Fibroblast of the aortic adventitia (primary cell): ENCODE measurements at places on chromosomes 11 and 22. TPM values are rescaled to one million over a fixed set of nuclear protein-coding genes. Genes with fewer than 3 reads are reported as not detected.

CDK2AP2 gene
- 8.7 and 22.1 TPM in 2 replicates for total RNA-seq

PVALB gene
- not detected in 2 replicates for total RNA-seq

HSCB gene
- 15.0 and 28.5 TPM in 2 replicates for total RNA-seq

- no peak for DNase-seq
These were observed 26.4 kb upstream of the OAF start for GRCh38 chr11:120184371-120184945.

- no peak for DNase-seq
These were observed 27.2 kb downstream of the ACAT1 start for GRCh38 chr11:108148556-108148955.

- DNase-seq = no peak
These were observed 568 bp upstream of the BIK start for GRCh38 chr22:43109921-43110443.

DNA sequence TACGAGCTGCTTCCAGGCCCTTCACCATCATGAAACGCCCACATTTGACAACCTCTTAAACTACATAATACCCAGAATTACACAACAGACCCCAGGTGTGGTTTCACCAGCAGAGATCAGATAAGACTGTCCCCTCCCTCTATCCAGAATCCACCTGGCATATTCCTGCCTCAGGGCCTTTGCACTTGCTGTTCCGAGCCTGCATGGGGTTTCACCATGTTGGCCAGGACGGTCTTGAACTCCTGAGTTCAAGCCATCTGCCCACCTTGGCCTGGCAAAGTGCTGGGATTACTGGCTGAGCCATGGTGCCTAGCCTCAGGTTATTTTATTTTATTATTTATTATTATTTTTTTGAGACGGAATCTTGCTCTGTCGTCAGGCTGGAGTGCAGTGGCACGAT, 73.4 kb downstream of the FBXO7 start:
- no peak for DNase-seq

- DNase-seq = peak; percentile 15
These were observed 32.0 kb upstream of the LINC01488 start for GRCh38 chr11:69449320-69450063.

- DNase-seq = no peak
These were observed 1105.3 kb downstream of the LRRC4C start for GRCh38 chr11:40354121-40354520.

- no peak for DNase-seq
These were observed 25.6 kb upstream of the BMAL1 start for GRCh38 chr11:13251966-13252365.

DNA sequence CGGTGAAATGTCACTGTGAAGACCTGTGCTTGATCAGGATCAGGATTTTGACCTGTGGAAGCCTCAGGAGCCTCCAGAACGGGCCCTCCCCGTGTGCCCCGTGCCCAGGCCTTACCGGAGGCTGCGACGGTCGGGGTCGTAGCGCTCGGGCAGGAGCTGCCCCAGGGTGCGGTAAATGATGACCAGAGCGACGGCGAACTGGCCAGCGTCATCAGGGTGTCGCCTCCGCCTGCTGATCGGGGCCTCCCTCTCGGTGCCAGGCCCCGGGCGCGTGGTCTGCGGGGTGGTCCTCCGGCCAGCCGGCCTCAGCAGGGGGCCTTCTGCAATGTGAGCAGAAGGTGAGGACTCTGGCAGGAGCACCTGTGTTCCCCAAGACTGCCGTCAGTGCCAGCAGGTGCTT, 46.2 kb downstream of the TRMU start:
- no peak for DNase-seq

DNA sequence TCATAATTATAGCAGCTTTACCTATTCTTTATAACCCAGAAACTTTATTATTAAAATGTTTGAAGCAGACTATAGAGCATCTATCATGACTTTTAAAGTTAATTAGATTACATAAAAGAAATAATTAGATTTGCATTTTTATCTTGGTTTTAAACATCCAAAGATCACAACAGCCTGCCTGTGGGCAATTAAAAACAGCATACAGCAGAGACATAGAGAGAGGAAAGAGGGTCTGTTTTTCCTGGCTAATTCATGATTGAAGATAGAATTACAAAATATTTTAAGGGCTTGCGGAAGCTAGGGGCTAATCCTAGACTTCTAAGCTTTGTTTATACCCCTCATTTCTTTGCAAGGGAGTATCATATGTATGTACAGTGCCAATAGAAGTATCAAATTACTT, 178.1 kb downstream of the SOX6 start:
- DNase-seq = no peak

DNA sequence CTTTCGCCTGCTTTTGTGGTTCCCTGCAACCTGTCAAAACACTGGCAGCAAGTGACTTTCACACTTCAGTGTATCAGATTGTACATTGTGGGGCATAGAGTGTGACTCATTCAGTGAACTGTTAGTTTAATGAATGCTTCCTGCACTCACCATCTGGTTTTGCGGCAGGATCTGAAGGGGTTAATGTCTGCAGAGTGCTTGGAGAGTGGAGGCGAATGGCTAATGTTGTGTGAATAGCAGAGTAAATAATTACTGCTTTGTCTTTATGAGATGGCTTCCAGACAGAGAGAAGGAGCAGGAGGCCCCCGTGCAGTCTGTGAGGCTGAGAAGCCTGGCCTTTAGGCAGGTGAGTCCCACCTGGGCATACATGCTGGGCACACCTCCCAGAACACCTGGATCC, 454.3 kb upstream of the KIRREL3 start:
- DNase-seq = no peak

GRCh38 chr22:17479135-17479534, 84.2 kb upstream of the SLC25A18 start:
- DNase-seq = no peak

GRCh38 chr11:125164422-125165110, at the start of gene PKNOX2:
Gene PKNOX2 (plus strand): TSS chr11:125164751. CDS start chr11:125351306, 186,555 bp downstream.
- DNase-seq = peak; percentile 84

DNA sequence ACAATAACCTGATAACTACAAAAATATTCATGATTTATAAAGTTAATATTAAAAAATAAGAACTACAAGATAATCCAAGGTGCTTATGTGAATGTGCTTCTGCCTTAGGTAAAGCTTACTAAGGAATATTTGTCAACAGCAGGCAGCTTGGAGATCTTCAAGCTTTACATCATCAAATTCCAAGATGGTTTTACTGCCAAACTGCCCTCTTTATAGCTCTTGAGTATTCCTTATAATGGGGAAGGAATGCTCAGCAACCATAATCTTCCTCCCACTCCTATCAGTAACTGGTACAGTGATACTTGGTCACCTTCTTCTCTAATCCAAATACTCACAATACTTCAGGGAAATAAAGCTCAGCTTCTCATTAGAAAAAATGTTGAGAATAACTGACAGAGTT, 30.1 kb downstream of the SBF2 start:
- DNase-seq = peak; percentile 63

GRCh38 chr22:49771266-49772065, 56.2 kb downstream of the BRD1 start:
- DNase-seq = no peak

- DNase-seq = no peak
These were observed 63.6 kb downstream of the NFAM1 start for GRCh38 chr22:42368379-42369249.

GRCh38 chr11:117691218-117691514, 105.8 kb downstream of the DSCAML1 start:
- no peak for DNase-seq

GRCh38 chr22:49303061-49303735, 524.5 kb downstream of the BRD1 start:
- no peak for DNase-seq

- no peak for DNase-seq
These were observed 98.8 kb downstream of the CRYBB2 start for GRCh38 chr22:25318081-25318823.

- DNase-seq = peak; percentile 79
These were observed 194.1 kb downstream of the IGLL1 start for GRCh38 chr22:23385678-23386631.

GRCh38 chr22:11627798-11628650, 3900.0 kb upstream of the OR11H1 start:
- DNase-seq = no peak

GRCh38 chr11:119338318-119338890, 2.3 kb downstream of the C1QTNF5 start:
- peak; percentile 79 for DNase-seq

DNA sequence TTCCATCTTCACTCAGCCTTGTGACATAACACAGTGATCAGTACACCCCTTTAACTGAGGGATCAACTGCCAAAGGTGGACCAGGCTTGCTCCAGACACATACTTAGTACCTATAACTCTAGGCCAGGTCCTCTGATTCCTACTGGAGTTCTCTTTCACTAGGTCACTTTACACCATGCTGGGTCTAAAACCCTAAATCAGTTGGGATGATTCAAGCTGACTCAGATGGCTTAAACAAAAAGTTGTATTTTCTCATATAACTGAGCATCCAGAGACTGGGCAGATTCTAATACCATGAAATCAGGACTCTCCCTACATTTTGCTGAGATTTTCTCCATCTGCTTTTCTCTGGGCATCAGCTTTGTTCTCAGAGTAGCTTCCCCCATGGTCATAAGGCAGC, 26.0 kb upstream of the FLI1 start:
- DNase-seq = no peak

- DNase-seq = peak; percentile 1
These were observed 48.5 kb downstream of the MS4A13 start for GRCh38 chr11:60563553-60564235.

DNA sequence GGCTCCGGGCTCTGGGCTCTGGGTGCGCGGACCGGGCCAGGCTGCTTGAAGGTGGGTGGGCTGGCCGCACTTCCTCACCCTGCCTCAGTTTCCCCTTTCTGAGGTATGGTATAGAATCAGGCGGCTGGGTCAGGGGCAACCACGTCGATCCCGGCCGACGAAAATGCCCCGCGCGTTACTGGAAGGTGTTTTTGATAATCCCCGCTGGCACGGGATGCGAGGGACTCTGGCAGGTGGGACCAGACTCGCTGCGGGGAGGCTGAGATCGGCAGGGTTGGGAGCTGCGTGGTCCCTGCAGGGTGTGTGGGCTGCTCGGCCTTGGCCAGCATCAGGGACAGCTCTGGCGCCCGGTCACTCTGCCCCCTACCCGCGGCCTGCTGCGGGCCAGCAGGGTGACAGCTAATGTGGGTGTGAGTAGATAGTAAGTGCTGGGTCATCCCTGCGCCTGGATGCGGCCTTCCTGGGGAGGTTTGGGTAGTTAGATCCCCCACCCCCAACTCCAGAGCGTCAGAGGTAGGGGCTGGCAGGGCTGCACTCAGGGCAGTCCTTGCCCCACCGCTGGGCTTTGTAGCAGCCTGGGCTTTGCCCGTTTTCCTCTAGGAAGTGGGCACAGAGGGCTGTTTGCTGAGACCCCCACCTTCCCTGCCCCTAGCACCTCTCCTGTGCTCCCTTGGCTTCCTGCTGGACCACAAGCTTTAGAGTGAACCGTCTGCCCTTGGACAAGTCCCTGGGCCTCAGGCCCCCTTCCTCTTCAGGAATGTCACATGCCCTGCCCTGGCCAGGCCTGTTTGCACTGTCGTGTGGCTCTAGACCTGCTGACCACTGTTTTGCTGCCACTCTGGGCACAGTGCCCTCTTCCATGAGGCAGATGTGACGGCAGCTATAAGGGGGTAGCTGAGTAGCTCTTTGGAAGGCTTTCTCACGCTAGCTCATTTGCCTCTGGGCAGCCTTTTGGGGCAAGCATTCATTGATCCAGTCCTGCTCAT, 579 bp downstream of the TANGO2 start:
- peak; percentile 69 for DNase-seq

GRCh38 chr11:133800666-133801065, 44.6 kb downstream of the SPATA19 start:
- no peak for DNase-seq
